Activated CD4-positive, alpha-beta T cell treated with anti-CD3 and anti-CD28 coated beads, Interleukin-2, amount 50 U/mL, for 1 hour (primary cell): ENCODE measurements at places on chromosomes 16 and 17.
A peak's percentile ranks its signal among the peaks of the same experiment; 100 is the strongest.

GRCh38 chr17:17682737-17683680 is 1.8 kb downstream of the RAI1 start:
- DNase-seq: peak; percentile 73

DNA sequence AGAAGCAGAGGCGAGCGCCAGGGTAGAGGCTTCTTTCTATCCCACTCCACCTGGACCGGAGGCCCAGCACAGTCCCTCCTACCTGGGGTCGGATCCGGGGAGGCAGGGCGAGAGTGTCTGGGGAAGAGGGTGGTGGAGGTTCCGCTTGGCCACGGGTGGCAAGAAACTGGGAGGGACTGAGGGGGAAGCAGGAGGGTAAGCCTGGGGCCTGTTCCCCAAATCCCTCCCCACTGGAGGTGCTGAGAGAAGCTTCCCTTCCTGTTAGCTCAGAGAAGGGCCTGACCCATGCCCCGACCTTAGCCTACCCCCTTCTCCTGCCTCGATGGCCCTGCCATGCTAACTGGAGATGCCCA is 1.8 kb upstream of the TPPP3 start:
- no peak for DNase-seq

GRCh38 chr17:4482338-4483011 is 16.2 kb upstream of the SPNS2 start:
- no peak for DNase-seq

GRCh38 chr16:49552313-49552928 is 178.8 kb downstream of the C16orf78 start:
- no peak for DNase-seq

- no peak for DNase-seq
Measured at GRCh38 chr17:76543826-76544545, 4.1 kb downstream of the PRCD start.

DNA sequence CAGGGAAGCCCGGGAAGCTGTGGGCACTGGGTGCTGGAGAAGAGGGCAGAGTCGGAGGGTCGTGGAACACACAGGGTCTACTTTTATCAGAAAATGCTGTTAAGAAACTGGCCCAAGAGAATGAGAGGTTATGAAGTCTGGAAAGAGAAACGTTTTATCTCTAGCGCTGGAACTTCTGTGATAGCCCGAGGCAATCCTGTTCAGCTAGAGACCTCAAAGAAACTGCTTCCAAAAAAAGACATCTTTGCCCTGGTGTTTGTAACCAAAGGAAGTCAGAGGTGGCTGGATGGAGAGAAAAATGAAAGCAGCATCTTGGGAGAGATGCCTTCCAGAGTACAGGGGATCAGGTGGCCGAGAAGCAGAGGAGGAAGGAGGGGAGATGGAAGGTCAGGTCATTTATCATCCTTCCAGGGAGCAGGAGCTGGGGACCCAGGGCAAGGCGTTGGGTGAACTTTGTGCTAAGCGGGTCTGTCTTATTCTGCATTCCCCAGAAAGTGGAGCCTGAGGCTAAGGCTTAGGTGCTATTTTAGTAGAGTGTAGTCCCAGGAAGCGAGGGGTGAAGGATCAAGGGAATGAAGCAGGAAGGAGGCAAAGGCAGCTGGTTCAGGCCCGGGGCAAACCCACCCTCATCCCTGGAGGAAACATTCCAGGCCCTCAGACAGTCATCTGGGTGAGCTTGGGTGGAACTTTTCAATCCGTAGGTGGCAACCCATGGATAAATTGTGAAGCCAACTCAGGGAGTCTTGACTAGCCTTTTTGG is 66.5 kb downstream of the MGAT5B start:
- DNase-seq: no peak

DNA sequence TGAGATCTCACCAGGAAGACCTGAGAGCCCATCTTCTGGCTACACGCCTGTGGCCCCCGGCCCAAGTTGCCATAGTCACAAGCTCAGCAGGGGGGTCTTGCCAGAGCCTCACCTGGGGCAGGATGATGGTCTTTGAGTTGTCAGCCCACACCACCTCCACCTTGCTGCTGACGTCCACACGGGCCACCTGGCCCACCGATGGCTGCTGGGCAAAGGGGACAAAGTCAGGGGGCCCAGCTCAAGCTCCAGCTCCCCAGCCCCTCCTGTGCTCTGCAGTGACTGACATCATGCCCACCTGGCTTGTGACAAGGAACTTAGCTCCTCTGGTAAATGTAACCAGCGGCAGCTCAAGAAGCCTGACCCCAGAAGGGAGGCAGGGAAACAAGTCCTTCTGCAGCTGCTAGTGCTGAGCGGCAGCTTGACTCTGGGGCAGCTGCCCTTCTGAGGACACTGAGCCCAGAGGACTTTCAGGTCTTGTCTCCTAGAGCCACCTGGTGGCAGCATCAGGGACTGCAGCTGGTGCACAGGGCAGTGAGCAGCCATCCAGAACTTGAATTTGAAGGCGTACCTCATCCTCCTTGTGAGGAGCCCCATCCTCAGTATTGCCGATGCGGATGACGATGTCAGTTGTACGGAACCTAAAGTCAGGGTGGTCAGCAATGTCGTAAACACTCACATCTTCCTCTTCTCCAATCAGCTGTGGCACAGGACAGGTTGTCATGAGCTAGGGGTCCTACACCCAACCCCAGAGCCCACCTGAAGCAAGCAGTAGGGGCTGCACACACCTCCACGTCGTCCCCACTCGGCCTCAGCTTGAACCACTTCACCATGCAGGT is 13.5 kb downstream of the SPHK1 start:
- peak; percentile 87 for DNase-seq

DNA sequence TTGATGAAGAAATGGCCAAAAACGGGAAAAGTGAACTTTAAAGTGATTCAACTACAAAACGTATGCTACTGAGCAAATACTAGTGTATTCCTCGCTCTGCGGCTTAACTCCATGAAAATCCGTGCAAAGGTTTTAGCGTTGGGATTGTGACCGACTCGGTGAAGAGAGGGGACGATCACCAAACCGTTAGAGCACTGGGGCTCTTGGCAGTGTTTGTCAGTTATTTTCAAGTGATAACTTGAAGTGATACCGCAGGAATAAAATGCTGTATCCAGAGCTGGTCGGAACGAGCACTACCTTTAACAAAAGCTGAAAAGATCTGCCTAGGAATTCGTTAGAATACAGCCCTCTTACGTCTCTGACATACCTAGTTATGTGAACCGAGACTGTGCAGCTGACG is 773 bp upstream of the PPM1D start:
- no peak for DNase-seq

DNA sequence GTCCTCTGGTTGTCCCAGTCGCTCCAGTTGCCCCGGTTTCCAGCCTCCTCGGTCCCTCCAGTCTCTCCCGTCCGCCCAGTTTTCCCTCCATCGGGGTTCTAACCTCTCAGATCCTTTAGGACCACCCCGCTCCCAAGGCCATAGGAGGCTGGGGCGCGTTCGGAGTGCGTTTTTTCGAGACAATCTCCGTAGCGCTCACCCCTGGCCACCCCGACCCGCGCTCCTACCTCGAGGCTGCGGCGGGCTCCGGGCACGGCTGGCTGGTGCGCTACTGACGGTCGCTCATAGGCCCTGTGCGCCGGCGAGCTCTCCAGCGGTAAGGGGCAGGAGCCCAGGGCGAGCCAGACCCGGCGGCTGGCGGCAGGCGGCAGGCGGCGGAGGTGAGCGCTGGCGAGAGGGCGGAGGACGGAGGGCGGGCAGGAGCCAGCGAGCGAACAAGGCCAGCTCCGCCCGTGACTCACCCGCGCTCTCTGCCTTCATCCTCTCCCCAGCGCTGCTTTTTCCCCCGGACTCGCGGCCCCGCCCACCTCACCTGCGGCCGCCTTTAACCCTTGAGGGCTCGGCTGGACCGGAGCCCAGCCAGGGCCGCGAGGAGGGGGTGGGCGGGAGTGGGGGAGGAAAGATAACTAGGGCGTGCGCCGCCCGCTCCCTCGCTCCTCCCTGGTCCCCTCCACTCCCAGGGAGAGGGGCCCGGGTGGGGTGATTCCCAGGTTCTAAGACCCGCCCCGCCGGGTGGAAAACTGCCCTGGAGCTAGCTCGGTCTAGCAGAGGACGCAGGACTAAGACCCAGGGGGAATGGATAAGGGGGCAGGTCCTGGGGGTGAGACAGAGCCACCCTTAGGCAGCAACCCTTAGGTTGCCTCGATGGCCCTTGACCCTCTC is at the start of gene SP6:
Gene SP6 (minus strand): TSS at position 472 of the 882 bp plus-strand sequence. CDS start 2,734 bp downstream, outside the sequence.
- peak; percentile 69 for DNase-seq

DNA sequence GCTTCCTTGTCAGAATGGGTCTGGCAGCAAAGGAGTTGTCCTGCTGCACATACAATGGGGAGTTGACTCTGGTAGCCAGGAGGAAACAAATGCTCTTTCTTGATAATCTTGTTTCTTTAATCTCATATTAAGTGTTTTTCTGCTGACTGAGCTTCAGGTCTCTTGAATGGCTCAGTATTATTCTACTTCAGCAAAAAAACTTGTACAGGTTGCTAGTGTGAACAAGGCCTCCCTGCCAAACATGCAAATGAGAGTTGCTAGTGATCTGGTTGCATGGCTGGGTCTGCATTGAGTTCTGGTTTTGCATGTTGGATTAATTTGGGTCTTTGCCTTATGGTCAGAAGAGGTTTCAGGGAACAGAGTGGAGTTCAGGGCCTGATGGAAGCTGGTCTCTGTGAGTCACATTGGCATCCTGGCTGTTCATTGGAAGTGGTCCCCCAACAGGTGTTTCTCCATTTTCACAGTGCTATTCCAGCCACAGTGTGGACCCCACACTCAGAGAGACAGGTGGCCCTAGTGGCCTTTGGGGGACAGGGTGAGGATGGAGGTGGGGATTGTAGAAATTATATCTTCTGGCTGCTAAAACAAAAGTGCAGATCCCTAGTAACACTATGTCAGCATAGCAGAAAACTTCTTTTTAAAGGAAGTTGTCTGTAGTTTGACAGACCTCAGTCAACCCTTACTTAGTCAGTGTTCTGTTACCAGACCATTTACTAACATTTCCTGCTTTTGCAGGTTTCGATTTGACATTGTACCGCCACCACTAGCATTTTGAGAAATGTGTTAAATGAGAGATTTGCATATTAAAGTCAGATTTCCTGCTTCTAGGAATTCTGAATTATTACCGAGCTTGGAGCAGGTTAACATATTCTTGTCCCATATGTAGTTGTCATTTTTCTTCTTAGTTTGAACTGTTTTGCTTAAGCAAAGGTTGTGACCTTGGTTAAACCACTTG is 47.1 kb downstream of the EPN2 start:
- no peak for DNase-seq

GRCh38 chr16:49419006-49419405 is 45.4 kb downstream of the C16orf78 start:
- no peak for DNase-seq

GRCh38 chr16:48282636-48283263 is 35.4 kb upstream of the ABCC11 start:
- no peak for DNase-seq

DNA sequence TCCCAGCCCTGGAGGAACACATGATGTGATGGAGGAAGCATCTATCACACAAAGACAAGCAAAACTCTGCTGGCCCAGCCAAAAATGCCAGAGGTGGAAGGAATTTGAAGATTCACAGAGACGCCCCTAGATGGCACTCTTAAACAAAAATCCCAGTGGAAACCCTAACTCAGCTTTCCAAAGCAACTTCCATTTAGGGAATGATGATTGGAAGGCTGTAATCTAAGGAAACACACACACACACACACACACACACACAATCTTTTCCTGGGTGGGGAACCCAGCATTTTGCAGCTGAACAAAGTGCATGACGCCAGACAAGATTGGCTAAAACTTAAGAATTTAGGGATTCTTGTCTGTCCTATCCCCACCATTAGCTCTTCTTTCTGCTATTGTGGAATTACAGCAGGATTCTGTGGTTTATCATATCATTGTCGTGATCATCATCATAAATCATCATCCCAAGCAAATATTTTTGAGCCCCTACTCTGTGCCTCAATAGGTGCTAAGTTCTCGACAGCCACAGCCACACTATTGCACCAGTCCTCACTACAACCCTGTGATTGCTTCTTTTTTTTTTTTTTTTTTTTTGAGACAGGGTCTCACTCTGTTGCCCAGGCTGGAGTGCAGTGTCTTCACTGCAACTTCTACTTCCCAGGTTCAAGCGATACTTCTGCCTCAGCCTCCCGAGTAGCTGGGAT is 1.6 kb upstream of the LDAF1 start:
- no peak for DNase-seq

DNA sequence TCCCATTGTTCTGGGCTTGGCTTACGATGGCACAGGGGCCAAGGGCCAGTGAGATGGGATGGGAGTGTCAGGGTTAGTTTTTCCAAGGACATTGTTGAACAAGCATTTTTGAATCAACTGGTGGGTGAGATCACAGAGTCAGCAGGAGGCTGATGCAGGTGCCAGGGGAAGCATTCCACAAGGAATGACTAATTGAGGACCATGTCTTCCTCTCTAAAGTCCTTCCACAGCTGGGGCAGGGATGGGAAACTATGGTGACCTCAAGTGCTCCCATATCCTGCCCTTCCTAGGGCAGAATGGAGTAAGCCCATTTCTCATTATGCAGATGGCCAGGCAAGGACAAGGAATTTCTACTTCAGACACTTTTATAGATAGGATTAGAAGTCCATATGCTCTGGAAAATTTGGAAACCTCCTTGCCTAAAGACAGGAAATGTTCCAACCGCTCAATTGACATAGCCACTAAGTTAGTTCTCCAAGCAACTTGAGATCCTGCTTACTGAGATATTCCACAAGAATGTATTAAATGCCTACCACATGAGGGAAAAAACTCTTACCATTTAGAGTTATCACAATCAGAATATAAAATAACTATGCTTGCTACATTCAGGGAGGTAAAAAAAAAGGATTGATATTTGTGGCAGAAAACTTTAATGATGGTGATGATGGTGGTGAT is 21.2 kb upstream of the ENGASE start:
- no peak for DNase-seq

GRCh38 chr17:63703556-63704258 is 3.8 kb upstream of the LIMD2 start:
- no peak for DNase-seq

GRCh38 chr16:12498077-12498476 is 305.6 kb downstream of the CPPED1 start:
- DNase-seq: no peak

DNA sequence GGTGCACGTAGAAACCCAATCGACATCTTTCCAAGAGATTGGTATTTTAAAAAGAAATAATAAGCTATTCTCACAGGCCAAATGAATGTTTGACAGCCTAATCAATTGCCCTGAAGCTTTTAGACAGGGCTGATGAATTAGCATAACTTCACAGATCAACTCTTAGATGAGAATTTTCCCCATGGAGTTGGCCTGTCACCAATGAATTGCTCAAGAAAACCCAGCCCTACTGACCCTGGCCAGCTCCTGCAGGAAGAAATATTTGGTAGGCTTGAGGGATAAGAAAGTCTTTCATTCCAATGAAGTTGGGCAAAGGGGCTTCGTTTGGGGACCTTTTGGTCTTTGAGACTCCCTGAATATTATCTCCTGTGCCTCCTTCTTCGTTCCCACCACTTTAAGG is 23.4 kb upstream of the SEC14L1 start:
- no peak for DNase-seq

- DNase-seq: no peak
Measured at GRCh38 chr16:4780235-4780634, 7.9 kb downstream of the SEPTIN12 start.

- no peak for DNase-seq
Measured at GRCh38 chr16:73010150-73010676, 37.7 kb downstream of the ZFHX3 start.
